ENCODE measurements at places on chromosomes 3 and 15.
A peak's percentile ranks its signal among the peaks of the same experiment; 100 is the strongest.

- no peak for DNase-seq
Measured at GRCh38 chr3:11197484-11197883, 43.2 kb downstream of the HRH1 start.

DNA sequence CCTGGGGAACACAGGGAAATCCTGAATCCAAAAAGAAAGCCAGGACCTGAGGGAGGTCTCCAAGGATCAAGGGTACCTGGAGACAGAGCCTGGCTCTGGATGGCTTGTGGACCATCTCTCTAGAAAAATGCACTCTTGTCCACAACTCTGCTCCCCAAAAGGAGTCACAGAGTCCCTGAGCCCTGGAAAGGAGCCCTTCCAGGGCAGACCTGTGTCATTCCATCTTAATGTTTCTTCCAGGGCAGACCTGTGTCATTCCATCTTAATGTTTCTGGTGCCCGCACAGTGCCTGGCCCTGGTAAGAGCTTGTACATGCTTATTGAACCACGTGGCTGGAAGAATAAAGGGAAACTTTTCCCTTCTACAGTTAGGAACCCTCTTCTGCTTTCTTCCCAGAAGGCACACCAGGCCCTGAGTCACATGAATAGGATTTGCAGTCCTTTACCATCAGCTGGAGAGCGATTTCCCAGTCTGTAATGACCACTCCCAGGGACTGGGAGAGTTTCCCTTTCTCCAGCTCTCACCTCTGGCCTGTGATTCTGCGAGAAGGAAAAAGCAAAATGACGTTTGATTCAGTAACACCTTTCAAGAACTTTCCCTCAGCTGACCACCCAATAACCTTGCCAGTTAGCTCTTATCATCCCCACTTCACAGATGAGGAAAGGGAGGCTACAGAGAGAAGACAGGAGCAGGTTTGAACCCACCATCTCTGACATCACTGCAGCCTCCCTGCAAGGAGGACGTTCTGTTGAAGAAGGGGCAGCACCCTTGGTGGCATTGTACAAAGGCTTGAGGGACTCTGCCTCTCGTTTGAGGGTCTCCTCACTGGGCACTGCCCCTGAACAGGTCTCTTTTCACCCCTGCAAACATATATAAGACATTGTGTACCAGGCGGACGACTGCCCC lies 35.8 kb upstream of the SLCO2A1 start:
- DNase-seq = no peak

DNA sequence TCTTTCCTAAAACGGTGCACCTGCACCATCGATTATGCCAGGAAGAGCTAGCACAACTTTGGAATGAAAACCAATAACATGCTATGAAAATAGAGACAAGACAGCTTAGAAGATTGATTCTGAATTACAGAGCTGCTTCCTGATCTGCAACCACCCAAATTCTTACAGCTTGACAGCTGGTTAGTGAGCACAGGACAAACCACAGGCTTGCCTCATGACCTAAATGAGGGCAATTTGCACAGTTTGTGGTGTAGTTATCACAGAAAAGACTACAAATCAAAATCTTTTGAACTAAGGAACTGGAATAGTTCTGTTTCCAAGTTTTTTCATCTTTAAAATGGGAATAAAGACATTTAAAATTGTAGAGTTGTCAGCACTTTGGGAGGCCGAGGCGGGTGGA lies 533.5 kb downstream of the NAALADL2 start:
- DNase-seq = no peak

- no peak for DNase-seq
Measured at GRCh38 chr3:129233538-129233937, 15.9 kb upstream of the COPG1 start.

- peak; percentile 59 for DNase-seq
Measured at GRCh38 chr3:42443819-42444436, 33.5 kb upstream of the LYZL4 start.

GRCh38 chr3:62142331-62143085 lies 230.8 kb downstream of the FEZF2 start:
- DNase-seq = no peak

GRCh38 chr3:83065851-83066460 lies 1304.5 kb upstream of the GBE1 start:
- DNase-seq = no peak

- DNase-seq = no peak
Measured at GRCh38 chr3:133633439-133633838, 28.3 kb downstream of the TOPBP1 start.

- no peak for DNase-seq
Measured at GRCh38 chr3:49636883-49637609, 37.1 kb upstream of the APEH start.

DNA sequence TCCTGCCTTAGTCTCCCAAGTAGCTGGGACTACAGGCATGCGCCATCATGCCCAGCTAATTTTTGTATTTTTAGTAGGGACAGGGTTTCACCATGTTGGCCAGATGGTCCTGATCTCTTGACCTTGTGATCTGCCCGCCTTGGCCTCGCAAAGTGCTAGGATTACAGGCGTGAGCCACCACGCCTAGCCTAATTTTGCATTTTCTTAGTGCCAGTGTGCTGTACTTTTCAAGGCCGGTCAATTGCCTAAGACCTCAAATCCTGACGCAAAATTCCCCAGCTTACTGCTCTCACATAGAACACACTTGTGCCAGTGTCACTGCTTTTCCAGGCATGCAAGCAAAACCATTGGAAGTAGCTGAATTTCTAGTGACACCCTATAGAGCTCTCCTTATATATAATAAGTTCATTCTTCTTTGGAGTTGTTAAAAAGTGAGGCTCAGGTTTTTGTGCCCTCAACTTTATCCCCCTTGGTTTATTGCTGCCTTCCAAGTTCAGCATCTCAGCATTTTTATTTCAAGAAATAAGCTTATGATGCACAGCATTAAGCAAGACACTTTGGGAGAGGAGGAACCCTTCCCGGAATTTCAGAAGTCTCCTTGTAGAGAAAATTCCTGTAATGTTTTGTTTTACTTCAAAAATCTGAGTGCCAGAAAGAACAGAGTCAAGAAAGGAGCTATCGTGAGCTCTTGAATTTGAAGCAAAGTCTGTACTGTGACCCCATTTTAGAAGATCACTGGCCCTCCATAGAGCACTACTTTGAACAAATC lies 93.2 kb downstream of the FILIP1L start:
- DNase-seq = no peak

- no peak for DNase-seq
Measured at GRCh38 chr3:12798559-12799179, 2.2 kb downstream of the CAND2 start.

DNA sequence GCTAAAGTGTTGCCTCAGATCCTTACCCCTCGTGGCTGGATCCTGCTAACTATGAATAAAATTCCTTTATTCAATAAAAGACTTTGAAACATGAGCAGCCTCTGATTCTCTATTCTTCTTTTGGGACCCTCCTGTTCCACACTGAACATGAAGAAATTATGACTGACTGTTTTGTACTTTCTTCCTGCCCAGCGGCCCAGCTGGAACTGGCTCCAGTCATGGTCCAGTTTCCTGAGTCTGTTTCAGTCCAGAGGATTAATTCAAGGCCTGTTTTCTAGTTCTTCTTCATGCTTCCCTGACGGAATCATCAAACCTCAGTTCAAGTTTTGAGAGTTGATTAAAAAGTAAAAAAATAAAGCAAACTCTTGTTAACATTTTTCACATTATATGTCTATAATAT lies 52.6 kb upstream of the CP start:
- DNase-seq = no peak

- DNase-seq = no peak
Measured at GRCh38 chr3:194046995-194047645, 88.8 kb upstream of the HES1 start.

DNA sequence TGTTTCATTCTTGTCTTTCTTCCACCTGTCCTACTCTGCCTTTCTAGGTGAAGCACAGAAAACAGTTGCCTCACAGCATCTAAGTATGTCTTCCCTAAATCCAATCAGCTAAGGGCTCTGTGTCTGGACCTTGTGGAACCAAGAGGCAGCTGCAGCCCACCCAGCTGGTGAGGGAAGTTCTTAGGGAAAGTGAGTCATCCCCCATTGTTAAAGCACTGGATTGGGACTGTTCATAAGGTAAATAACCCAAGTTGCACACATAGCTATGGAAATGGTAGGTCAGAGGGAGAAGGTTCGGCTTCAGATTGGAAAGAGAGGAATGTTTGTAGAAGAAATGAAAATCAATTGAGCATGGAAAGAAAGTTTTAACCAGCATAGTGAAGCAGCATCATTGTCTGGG lies 18.0 kb upstream of the ARNT2 start:
- DNase-seq = no peak

DNA sequence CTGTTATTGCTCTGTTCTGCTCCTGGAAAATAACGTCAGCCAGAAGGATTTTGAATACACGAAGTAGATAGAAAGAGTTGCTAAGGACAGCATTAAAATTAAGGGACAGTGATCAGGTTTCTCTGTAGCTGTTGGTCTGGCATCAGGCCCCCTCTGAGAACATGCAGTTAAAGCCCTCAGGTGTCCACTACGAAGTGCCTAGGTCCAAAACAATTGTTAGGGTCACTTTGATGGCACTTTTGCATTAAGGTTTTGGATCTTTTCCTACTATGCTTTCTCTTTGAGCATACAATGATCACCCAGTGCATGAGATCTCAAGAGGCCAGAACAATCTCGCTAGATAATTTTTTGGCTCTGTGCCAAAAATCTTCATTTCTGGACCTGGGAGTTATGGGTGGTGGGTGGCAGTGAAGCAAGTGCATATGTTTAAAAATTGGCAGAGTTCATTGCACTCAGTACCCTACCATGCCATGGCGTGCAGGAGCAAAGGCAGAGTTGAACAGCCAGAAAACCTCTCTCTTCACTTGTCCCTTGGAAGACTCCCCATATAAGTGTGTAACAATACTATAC lies 797.6 kb downstream of the ROBO2 start:
- no peak for DNase-seq

- DNase-seq = no peak
Measured at GRCh38 chr15:77426377-77426776, 5.7 kb downstream of the HMG20A start.

GRCh38 chr3:62876064-62876463 lies 848 bp upstream of the CADPS start:
- no peak for DNase-seq

DNA sequence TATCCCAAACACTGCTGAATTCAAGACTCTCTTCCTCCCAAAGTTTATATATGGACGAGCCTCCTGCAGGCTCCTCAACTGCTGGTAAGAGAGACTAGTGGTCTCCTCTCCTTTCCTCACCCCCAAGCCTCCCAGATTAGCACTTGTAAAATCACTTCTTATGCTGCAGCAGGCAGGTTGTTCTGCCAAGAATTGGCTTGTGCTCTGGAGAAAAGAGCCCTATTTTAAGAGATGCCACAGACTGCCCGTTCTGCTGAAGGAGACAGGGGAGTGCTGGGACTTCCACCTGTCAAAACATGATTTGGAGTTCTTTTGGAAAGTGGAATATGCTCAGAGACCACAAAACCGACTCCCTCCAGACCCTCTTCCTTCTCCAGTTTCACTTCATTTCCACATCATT lies 230.9 kb upstream of the EIF1B start:
- no peak for DNase-seq

GRCh38 chr15:31306426-31307269 lies 20.0 kb upstream of the KLF13 start:
- no peak for DNase-seq

GRCh38 chr3:126105691-126106187 lies 21.8 kb upstream of the SLC41A3 start:
- DNase-seq = no peak

DNA sequence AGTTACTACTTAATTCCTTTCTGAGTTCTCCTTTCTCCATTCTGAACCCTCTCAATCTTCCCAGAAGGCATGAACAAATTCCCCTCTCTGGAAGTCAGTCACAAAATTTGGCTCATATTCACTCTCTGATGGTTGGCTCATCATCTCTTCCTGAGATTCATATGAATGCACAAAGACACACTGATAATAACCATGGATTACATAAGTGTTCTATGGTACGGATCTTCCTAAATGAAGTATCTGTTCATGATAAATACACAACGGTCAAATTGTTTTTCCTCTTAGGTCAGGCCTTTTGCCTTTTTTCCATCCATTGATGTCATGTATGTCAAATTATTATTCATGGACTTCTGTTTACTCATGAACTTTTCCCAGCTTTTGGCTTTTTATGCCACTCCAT lies 162.6 kb downstream of the P2RY1 start:
- no peak for DNase-seq

DNA sequence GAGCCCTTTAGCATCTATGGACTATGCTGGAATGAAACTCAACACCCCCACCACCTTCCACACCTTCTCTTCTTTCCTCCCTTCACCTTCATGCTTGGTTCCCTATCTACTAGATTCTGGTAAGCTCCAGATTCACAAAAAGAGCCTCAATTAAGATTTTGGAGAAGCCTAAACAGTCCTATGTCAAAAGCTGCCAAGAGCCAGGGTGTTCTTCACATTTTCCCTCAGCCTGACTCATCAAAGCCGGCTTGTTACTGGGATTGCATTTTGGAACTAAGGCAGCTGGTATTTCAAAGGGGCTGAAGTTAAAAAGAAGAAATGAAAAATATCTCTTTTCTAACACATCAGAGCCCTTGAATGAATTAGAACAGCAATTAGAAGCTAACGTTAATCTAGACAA lies 247.7 kb downstream of the MYRIP start:
- DNase-seq = no peak

DNA sequence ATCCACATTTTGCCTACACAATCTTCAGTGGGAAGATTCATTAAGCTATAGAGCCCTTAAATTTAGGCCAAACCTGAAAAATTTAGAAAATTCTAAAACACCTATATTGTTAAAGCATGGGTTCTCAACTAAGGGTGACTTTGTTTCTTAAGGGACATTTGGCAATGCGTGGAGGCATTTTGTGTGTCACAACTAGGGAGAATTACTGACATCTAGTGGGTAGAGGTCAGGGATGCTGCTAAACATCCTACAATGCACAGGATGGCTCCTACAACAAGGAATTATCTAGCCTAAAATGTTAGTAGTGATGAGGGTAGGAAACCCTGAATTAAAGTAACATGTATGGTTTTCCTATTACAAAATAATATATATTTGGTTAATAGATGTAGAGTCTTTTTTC lies 55.8 kb downstream of the TBC1D5 start:
- DNase-seq = no peak

DNA sequence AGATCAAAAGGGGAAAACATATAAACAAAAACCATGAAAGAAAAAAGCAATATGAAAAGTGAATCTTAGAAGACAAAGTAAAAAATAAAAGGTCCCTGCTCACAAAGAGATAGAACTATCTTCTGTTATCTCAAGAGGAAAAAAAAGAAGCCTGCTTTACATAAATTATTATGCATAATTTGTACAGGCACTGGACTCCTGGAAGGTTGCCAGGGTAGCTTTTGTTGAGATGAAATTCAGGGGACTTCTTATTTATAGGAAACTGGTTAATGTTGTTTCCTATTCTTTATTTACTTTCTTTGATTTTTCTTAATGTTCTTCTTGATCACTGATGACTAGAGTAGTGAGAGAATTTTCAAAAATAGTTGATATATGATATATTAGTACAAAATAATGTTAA lies 66.9 kb downstream of the PPM1L start:
- no peak for DNase-seq

GRCh38 chr15:80036071-80036470 lies 23.4 kb upstream of the ZFAND6 start:
- no peak for DNase-seq
